ENCODE measurements at places on chromosomes 5 and 9.

- DNase-seq: no peak
These were observed 152.2 kb upstream of the IRX2 start for GRCh38 chr5:2903451-2904395.

DNA sequence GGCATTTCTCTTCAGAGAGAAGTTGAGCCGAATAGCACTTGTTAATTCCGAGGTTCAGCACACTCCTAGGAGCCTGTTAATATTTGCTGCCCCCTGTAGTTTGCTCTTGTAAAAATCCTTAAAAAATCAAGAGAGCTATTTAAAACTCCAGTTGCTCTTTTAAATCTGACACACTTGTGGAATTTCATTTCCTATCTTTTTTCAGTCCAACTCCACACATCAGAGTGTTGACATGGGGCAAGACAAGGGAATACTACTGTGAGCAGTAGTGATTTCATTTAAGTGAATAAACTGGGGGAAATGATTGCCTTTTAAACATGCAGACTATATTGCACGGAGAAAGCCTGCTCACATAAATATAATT is 1096.3 kb upstream of the DMAC1 start:
- no peak for DNase-seq

DNA sequence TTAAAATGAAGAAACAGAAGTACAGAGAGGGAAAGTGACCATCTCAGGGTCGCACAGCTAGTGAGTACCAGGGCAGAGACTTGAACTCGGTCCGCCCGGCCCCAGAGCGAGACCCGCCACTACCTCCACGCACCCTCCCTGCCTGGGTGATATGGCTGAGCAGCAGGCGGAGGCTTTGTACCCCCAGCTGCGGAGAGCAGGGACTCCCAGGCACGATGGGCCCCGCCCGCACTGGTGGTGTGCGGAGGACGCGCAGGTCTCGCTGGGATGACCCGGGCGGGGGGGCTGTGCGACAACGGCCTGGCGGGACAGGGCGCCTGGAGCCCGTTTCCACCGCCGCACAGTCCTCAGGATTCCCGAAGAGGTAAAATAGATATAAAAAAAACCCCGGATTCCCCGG is 64.7 kb upstream of the LARP1 start:
- DNase-seq: no peak

DNA sequence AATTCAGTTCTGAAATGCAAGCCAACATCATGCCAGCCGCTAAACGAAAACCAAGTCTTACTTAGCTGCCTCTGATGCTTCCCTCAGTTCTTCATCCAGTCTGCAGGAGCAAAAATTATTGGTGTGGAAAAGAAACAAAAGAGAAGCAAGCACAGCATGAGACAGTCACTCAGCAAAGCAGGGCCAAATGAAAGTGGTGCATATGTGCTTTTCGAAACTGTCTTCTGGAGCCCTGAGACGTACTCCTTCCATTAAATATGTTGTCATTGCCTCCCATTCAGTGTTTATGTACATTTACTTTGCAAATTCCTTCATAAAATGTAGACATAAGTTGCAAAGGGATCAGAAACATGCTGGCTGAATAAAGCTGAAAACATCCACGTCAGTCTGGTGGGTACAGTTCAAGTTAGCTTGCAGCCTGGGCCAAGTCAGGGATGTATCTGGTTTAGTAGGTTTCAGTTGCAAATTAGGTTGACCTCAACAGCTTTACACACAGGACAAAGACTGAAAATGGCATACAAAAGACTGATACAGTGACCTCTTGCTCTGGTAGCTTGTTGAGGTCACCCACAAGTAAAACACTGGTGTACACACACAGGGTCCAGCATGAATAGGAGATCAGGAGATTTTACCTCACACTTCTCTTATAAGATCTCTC is 139.7 kb upstream of the PCA3 start:
- DNase-seq: no peak

DNA sequence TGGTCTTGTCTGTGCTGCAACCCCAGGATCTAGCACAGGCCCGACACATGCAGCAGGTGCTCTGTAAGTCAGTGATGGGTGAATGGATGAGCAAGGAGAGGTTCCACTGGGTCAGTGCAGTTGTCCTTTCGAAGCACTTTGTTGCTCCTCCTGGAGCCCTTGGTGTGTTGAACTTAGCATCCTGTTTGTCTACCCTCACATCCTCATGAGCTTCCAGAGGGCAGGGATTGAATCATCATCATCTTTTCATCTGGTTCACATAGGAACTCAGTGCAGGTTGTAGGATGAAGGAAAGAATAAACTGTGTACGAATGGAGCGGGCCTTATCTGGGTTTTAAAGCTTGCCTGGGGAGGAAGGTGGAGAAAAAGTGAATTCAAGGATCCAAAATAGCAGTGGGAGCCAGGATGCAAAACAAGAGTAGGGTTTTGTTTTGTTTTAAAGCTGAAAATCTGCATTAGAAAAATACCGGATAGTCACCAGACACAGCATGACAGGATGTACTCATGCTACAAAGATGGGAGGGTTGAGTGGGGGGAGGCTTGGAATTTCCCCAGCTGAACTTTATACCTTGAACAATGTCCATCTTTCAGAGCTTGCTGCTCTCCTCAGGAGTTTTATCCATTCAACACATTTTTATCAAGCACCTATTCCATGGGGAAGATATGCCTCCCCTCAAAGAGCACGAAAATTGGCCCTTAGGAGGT is 55.8 kb downstream of the PTTG1 start:
- DNase-seq: no peak

- no peak for DNase-seq
These were observed 265.6 kb upstream of the FBXL7 start for GRCh38 chr5:15234366-15234765.

GRCh38 chr5:58410441-58410840 is 49.4 kb downstream of the PLK2 start:
- DNase-seq: no peak

DNA sequence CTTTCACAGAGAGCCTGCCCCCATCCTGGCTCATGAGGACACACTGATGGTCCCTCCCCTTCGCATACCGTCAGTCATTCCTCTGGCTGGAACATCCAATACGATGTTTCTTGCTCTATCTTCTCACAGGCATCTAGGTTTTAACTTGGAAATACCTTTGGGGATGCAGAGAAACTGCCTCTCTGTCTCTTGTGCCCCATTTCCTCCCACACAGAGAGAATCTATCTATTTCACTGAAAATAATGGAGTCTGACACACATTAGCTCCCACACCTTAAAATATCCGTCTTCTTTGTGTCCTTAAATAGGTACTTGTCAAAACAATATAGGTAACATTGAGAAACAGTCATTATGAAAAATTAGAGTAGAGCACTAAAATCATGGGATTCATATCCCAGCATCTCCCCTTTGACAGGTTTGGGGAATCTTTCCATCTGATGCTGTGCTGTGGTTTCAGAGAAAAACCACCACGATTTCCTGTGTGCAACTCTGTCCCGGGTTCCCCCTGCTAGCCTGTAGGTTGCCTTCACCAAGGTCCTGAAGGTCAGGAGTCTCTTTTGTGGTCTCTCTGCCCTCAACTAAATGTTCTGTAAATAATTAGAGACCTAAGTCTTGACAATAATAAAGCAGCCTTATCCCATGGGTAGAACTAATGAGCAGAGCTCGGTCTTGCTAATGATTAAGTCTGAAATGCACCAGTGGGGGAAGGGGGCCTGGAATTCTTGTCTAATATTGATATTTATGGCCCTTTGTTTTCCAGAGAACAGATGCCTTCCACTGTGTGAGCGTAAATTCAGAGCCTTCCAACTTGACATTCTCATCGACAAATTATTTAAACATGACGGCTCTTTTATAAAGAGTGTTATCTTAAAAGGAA is 371.0 kb downstream of the ICE1 start:
- no peak for DNase-seq

DNA sequence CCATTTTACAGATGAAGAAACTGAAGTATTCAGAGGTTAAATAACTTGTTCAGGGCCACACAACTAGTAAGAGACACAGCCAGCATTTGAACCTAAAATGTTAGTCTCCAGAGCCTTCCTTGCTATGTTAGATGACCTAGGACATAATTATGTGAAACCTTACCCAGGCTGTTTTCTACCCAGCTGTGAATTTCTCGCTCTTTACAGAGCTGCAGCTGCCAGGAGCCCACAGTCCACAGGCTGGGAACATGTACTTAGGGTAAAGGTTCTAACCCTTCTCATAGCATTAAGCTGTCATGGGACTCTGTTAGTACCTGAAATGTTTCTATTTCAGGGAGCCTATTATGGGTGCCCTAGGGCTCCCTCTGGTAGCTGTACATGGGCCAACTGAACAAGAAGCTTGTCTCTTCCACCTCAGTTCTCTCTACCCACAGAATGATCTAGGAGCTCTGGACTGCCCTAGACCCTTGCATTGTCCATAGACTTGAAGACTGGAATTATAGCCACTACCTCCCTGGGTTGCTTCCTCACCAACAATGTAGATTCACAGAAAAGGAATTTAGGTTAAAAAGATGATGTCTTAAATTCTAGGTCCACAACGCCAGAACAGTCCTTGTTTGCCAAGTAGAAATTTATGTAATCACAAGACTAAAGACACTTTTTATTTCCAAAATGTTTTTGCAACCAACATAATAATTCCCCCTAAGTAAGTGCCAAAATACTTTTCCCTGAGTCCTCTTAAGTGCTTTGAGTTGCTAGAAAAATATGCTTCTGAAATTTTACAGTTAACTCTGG is 262.9 kb downstream of the PIK3R1 start:
- DNase-seq: no peak

GRCh38 chr9:84779883-84780282 is 110.4 kb downstream of the NTRK2 start:
- no peak for DNase-seq

DNA sequence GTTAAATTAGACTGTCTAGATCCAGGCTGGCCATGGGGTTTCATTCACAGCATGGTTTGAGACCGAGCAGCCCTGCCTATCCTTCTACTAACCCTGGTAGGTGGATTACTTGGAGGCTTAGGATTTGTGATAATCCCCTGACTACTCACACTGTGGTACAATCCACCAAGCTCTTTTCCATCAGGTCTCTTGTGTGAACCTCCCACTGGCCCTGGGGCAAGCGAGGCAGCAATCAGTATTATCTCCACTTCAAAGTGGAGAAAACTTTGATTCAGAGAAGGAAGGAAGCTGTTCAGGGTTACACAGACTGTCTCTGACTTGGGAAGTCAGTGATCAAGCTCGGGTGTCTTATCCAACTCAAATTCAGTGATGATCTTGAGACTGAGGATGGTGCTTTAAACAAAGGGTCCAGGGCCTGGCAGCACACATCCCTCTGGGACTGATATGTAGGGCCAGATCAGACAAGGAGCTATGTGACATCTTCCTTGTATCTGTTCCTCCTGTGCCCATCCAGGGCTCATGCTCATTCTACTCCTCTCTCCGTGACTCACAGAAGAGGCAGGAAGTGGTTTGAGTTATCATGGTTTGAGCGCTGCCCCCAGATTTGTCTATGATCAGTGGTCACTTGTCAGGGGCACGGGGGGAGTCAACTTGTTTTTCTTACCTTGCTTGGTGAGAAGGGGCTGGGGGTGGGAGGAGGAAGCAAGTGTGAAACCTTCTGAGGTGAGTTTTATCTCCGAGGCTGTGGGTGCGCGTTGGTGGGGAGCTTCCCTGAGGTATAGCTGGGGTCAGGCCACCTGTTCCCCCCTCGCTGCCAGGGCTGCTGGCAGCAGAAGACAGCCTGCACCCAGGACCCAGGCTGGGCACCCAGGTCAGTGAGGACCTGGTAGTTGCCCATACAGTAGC is 48.6 kb downstream of the RGS3 start:
- no peak for DNase-seq

- no peak for DNase-seq
These were observed 33.7 kb downstream of the HAVCR1 start for GRCh38 chr5:157025093-157025698.

All from lower lobe of right lung (tissue), 2 donors.